ENCODE measurements at places on chromosomes 6 and 20.

- DNase-seq, result no peak
These were observed 312.4 kb downstream of the CDKAL1 start for GRCh38 chr6:20846602-20847028.

- DNase-seq, result no peak
These were observed 74.5 kb downstream of the GFOD1 start for GRCh38 chr6:13412639-13413465.

- peak; percentile 65 for DNase-seq
These were observed 42.5 kb downstream of the EIF2S2 start for GRCh38 chr20:34069341-34070078.

DNA sequence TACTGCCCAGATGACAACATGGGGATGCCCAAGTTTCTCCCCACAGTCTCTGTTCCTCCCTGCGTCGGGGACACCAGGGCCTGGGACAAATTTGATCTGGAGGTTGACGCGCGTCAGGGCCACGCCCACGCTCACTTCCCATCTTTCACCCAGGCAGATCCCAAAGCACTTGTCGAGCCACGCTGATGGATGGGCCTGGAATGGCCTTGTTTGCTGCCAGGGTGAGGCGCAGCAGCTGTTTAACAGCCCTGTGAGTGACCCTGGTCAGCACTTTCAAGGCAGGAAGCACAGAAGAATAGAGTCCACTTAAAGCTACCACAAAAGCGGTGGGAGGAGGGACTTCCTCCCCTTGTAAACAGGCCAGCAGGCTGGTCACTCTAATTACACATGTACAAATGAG lies 324.7 kb upstream of the JARID2 start:
- DNase-seq, result no peak

All from NCI-H1694 (cell line).